Dermis lymphatic vessel endothelial cell (primary cell): ENCODE measurements at places on chromosomes 5 and 9. TPM values are rescaled to one million over a fixed set of nuclear protein-coding genes. Genes with fewer than 3 reads are reported as not detected.

The HNRNPK gene
- 663 and 920 TPM in 2 replicates for total RNA-seq

The PCDHA10 gene
- under 0.01 and 0.09 TPM in 2 replicates for total RNA-seq

The GDNF gene
- total RNA-seq: not detected in 2 replicates

The NRG2 gene
- 0.11 and 0.34 TPM in 2 replicates for total RNA-seq

The TEK gene
- total RNA-seq: 155 and 275 TPM in 2 replicates
